Activated CD4-positive, alpha-beta T cell treated with anti-CD3 and anti-CD28 coated beads for 4 hours (primary cell): ENCODE measurements at places on chromosomes 7 and 10.
A peak's percentile ranks its signal among the peaks of the same experiment; 100 is the strongest.

GRCh38 chr7:69957661-69958060, 359.4 kb downstream of the AUTS2 start:
- no peak for DNase-seq

DNA sequence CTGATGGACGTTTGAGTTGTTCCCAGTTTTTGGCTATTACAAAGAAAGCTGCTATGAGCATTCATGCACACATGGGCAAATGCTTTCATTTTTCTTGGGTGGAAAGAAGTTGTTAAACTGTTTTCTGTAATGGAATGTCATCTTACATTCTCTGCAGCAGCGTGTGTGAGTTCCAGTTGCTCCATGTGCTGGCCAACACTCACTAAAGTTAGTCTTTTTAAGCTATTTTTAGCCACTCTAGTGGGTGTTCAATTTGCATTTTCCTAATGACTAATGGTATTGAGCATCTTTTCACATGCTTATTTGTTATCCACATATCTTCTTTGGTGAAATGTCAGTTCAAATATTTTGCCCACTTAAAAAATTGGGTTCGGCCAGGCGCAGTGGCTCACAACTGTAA, 82.8 kb upstream of the COL13A1 start:
- DNase-seq, result no peak

DNA sequence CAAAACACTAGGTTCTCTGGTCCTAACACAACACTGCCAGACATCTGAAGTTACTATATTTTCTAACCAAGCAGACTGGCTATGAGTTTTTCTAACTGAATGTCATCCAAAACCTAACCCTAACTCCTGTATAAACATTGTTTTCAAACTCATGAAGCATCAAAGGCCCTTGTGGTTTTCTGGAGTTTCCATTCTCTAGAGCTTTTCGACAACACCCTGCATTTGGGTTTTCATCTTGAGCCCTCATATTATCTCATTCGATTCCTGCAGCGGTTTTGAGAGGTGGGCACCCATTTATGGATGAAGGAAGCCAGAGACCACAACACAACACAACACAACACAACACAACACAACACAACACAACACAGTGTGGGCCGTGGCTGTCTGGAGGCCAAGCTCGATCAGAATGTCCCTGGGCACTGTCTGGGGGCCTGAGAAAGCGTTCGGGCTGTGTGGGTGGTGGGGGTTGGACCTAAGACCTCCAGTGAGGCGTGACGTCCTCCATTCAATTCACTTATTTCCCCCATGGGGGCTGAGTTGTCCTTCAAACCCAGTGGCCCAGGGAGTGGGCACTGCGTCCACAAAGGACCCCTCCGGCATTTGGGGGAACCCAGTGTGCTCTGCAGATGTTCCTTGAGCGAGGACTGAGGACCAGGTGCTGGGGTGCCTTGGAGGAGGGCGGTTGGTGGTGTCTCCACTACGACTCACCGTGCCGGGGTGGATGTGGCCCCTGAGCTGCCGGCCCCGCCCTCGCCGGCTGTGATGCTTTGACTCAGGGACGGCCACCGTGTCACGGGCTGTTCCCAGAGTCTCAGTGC, 490.4 kb downstream of the DNAJB6 start:
- no peak for DNase-seq

- DNase-seq, result no peak
Measured at GRCh38 chr10:2953495-2953894, 113.9 kb upstream of the PFKP start.

DNA sequence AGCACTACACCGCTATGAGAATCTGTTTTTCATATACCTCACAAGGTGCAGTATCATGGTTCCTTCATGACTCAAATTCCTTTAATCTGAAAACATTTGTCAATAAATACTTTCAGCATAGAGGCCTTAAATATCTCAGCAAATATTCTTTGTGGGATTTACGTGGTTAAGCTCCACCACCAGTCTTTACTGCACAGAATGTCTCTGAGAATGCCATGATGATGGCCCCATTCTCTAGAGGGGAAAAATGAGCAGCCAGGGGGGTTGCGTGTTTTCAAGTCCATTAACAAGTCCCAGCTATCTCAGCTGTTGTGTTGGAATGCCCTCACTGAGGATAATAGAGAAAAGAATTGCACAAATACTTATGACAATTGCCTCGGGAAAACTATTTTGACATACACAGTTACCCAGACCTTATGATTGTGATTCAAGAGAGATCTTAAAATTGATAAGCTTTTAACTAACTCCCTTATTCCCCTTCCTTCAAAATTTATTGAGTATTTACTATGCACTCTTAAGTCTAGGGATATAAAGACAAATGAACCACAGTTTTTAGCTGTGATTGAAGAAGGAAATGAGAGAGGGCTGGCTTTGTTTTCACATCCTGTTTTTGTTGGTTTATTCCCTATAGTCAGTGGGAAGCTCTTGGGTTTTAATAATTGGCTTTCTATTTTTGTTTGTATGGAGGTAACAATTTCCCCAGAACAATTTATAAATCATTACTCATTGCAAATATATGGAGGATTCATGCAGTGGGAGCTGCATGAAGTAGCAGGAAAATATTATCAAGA, 176.5 kb upstream of the VWC2 start:
- DNase-seq, result no peak

GRCh38 chr7:116876664-116877442, 14.5 kb downstream of the CAPZA2 start:
- no peak for DNase-seq

DNA sequence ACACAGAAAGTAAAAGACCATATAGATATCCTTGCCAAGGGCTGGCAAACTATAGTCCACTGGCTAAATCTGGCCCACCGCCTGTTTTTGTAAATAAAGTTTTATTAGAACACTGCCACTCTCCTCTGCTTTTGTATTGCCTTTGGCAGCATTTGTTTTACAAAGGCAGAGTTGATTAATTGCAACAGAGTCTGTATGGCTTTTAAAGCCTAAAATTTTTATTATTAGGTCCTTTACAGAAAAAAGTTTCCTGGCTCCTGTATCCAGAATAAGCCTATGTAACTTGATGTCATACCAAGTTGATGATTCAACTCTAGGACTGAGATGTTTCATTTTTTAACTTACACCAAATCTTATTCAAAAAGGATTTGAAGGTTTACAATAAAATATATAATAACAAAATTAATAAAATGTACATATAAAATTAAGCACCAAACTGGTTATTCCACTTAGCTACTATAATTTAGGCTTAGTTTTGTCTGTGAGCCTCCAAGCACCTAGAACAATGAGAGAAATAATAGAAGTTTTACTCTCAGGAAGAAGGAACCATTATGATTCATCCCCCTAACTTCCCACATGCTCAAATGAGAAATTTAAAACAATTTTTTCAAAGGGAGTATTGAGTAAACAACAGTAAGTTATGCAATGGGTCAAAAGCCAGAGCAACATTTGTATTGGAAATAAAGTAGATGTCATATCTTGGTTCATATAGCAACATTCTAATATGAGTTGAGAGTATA, 31.9 kb downstream of the CPED1 start:
- DNase-seq, result no peak

DNA sequence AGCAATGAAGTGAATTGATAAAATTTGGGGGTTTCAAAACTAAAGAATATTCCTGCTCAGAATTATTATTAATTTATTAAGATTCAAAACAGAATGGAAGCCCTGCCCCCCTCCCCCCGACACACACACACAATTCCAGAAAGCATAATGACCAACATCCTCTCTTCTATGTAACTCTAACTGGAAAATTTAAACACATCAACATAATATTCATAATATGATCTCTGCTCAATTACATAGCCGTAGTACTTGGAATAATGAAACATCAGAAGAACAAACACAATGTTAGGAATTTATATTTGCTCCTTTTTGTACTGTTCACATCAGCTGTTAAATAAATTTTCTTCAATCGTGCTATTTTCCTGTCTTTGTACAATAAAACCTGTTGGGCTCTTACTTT, 20.8 kb downstream of the PCLO start:
- no peak for DNase-seq

DNA sequence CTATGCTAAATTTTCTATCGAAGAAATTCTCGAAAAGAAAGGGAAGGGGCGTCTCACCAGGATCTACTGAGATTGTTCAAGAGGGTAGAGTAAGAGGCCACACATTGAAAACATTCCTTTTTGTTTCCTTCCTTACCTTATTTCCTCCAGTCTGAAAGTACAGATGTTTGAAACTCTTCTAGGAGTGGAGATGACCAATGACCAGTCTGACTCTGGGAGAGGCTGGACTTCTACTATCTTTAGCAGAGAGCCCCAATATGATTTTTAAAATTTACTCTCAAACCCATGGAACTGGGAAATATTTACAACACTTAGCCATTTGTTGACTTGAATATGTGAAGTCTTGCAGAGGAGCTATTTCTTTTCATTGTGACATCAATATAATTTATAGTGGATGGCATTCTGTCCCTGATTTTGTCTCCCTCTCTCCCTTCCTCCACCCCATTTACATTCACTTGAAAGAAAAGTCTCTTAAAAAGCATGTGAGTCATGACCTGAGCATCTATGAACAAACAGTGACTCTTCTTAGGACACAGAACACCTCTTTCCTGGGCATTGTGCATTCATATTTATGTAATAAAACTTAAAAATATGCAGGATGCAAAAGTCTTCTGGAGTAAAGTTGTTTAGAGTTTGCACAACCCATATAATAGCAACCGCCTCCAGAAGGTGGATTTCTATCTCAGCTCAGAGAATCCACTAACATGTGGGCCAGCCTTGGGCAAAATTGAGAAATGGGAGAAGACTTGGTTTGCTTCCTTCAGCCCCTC, 31.2 kb upstream of the BMPER start:
- no peak for DNase-seq

DNA sequence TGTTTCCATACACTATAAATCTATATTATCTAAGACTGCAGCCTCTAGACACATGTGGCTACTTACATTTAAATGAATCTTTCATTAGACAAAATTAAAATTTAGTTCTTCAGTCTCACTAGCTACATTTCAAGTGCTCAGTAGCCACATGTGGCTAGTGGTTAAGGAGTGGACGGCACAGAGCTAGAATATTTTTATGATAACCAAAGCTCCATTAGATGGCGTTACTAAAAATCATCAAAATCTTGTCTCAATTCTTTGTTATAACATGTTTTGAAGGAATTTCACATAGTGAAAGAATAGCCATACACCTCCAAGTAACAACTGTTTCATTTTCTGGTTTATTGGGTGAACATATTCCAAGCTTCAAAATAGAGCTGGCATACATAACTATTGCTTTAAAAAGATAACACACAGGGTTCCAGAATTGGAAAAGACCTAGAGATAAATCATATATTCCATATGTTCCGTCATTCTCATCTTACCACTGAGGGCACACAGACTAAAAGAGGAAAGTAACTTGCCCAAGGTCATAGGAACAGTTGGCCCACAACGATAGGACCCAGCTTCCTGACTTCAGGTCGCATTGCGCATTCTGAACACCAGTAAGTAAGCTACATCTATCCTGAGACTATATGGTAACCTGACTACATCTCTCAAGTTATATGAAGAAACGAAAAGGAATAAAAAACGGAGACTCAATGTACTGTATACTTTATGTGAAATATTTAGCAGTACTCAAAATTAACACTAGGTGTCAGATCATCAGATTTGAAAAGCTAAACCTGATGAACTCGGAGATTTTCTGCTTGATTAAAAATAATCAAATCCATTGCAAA, 66.6 kb downstream of the CAV1 start:
- no peak for DNase-seq

DNA sequence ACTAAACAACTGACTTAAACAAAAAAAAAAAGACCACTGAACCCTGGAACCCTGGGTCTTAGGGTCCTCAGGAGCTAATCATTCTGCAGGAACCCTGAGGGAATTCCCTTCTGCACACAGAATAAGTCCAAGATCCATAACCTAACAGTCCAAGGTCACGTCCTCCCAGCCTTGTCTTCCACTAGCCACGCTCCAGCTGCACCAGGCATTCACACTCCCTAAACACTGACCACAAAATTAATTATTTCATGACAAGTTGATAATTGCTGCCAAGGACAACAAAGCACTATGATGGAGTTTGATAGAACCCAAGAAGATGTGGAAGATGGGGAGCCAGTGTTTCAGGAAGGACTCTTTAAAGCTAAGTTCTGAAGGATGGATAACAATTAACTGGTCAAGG, 130.6 kb downstream of the SH3PXD2A start:
- DNase-seq, result no peak

- DNase-seq, result no peak
Measured at GRCh38 chr7:80841423-80841955, 77.4 kb downstream of the SEMA3C start.

- DNase-seq, result no peak
Measured at GRCh38 chr7:29853789-29854188, 47.5 kb downstream of the WIPF3 start.

DNA sequence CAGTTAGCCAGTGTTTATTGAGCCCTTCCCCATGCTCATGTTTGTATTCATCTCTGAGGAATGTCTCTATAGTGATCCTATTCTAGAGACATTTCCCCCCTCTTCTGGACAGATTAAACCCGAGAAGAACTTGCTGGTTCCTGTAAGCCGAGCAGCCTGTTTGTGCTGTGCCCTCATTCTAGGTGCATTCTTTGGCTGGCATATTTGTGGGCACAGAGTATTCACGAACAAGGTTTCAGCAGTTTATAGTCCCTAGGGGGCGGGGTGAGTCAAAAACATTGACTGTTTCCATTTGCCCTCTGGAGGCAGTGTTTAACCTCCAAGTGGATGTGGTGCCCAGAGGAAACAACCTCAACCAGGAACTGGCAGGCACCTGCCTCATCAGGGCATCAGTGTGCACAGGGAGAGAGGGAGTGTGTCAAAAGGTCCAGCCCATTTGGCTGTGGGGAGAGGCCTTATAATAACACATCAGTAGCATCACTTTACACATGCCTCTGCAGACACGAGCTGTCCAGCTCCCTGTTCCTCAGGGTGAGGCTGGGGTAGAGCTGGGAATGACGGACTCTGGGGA, 273.3 kb upstream of the LRGUK start:
- no peak for DNase-seq

- DNase-seq, result peak; percentile 4
Measured at GRCh38 chr10:103554488-103555324, 61.2 kb downstream of the NEURL1 start.

DNA sequence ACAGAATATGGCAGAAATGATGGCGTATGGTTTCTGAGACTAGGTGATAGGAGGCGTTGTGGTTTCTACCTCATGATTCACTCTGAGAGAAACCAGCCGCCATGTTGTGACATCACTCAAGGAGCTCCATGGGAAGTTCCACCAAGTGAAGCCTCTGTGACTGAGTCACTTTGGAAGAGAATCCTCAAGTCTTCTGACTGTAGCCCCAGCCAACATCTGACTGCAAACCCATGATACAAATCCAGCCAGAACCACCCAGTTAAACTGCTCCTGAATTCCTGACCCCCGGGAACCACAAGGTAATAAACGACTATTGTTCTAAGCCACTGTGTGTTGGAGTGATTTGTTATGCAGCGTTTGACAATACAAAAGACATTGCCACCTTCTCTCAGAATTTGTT, 91.1 kb upstream of the CARD11 start:
- no peak for DNase-seq

DNA sequence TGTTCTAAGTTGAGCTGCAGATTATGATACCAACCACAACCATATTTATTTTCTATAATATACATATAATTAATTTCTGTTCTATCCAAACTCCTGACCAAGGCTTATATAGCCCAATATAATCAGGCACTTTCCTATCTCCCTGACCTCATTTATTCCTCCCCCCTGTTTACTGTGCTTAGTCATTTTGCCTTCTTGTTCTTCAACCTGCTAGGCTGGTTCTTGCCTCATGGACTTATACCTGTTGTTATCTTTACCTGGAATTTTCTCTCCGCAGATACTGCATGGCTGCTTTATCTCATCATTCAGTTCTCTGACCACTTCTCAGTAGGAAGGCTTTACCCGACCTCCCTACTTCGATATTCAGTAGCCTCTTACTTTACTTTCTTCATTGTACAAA, 24.9 kb upstream of the FAM3C start:
- DNase-seq, result no peak
